ENCODE measurements at places on chromosomes 4 and X.

GRCh38 chr4:171157462-171158082 is 655.6 kb upstream of the GALNTL6 start:
- DNase-seq: no peak

- DNase-seq: no peak
These were observed 9.8 kb upstream of the HERC3 start for GRCh38 chr4:88582493-88582892.

- no peak for DNase-seq
These were observed 115.7 kb upstream of the MXRA5 start for GRCh38 chrX:3462166-3462508.

GRCh38 chr4:99518601-99519295 is 7.9 kb downstream of the C4orf17 start:
- no peak for DNase-seq

DNA sequence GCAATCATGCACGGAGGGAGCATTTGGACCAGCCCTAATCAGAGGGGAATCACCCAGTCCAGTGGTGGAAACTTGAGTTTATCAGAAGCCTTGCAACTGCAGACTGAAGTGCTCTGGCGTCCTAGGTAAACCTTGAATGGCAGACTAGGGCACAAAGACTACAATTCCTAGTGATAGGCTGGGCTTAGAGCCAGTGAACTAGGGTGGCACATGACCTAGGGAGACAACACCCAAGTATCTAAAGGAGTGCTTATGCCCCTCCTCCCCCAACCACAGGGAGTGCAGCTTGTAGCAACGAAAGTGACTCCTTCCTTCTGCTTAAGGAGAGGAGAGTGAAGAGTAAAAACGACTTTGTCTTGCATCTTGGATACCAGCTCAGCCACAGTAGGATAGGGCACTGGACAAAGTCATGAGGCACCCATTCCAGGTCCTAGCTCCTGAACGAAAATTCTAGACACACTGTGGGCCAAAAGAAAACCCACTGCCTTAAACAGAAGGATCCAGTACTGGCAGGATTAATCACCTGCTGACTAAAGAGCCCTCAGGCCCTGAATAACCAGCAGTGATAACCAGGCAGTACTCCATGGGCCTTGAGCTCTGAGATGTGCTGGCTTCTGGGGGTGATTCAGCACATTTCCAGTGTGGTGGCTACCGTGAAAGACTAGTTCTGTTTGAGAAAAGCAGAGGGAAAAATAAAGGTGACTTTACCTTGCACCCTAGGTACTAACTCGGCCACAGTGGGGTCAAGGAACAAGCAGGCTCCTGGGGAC is 58.7 kb upstream of the STARD8 start:
- DNase-seq: no peak

- DNase-seq: no peak
These were observed 7.5 kb upstream of the SMARCA5 start for GRCh38 chr4:143506031-143506430.

DNA sequence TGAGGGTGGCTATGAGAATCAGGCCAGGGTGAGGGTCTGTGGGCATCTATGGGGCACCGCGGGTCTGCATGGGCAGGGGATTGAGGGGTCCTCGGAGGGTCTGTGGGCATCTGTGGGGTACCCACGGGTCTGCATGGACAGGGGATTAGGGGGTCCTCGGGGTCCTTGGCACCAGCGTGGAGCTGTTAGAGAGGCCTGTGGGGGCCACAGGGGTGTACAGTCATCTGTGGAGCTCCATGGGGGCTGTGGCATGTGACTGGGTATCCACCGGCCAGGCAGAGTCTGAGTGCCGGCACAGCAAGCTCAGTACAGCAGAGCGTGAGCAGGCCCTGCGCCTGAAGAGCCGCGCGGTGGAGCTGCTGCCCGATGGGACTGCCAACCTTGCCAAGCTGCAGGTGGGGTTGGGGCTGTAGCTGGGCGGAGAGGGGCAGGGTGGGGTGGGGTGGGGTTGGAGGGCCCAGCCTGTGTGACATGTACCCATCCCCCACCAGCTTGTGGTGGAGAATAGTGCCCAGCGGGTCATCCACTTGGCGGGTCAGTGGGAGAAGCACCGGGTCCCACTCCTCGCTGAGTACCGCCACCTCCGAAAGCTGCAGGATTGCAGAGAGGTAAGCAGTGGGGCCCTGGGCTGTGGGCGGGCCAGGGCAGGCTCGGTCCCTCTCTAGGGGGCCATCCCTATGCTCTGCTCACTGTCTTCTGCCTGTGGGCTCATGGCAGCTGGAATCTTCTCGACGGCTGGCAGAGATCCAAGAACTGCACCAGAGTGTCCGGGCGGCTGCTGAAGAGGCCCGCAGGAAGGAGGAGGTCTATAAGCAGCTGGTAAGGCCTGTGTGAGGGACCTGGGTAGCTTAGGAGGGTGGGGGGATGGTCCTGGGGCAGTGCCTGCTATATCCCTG is 12.9 kb downstream of the CCDC22 start:
- no peak for DNase-seq

DNA sequence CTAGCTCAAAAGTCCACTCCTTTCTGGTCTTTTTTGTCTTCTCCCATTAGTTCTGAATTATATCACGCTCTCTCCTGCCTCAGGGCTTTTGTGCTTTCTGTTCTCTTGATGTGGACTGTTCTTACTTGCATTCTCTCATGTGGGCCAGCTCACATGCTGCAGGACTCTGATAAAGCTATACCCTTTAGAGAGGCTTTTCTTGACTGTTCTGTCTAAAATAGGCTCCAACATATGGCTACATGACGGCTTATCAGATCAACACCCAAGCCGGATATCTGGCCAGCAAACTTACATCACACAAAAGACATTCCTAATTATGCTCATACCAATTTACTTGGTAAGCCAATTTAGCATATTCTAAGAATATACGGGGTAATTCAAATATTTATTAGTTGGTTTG is 1494.5 kb downstream of the TECRL start:
- no peak for DNase-seq

- DNase-seq: no peak
These were observed 57.0 kb downstream of the TRIML1 start for GRCh38 chr4:188196134-188196735.

GRCh38 chrX:132855780-132856341 is 102.6 kb downstream of the HS6ST2 start:
- DNase-seq: no peak

DNA sequence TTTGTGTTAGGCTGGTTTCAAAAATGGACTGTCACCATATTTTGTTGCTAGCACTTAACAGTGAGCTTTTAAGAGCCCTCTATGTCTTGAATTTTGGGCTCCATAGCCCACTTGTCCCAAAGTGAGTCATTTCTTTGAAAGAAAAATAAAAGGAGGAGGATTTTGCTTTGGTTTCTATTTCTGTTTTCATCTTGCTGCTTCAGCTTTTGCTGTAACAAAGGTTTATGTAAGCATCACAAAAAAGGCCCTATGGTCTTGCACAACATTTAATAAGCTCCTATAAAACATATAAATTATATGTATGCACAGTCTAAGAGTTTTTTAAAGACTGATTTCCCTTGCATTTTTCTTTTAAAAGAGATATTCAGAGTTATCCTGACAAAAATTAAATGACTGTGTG is 105.2 kb downstream of the PHOX2B start:
- no peak for DNase-seq

- DNase-seq: no peak
These were observed 56.6 kb downstream of the ANAPC10 start for GRCh38 chr4:145041378-145041777.

DNA sequence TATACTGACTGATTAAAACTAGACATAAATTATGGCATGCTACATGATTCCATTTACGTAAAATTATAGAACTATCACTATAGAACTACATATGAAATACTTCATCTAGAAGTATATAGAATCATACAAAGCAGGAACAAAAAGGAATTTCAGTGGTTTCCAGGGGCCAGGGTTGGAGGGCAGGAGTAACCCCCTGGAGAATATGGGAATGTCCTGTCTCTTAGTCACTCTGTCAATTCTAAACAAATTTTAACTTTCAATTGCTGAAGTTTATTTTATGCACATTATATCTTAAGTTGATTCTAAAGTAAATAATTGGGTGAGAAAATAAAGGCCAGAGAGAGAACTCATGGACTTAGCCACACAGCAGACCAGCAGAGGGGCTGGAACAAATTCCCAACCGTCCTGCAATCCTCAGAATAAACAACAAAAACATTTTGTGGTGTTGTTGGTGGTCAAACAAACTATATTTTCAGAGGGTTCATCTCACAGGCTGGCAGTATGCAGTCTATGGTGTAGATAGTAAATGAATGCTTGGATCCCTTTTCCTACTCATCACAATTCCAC is 476.9 kb upstream of the SLIT2 start:
- DNase-seq: no peak

GRCh38 chr4:8648296-8648695 is 55.7 kb downstream of the CPZ start:
- DNase-seq: no peak

DNA sequence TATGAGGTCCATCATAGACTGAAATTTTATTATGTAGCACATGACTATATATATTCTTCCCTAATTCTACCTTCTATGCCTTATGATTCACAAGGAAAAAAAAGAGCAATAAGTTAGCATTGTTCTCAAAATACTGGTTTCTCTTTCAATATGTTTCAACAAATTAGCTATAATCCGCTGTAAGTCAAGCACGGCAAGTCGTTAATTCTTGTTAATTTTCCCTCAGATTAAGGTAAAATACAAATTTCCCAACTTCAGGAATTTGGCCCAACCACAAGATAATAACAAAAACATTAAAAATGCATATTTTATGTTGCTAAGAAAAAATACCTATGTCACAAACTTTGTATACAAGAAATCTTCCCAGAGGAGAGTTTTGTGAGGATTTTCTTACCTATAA is 296.5 kb upstream of the GALNTL6 start:
- no peak for DNase-seq
